ENCODE measurements at places on chromosomes 3 and 15.

GRCh38 chr15:65680544-65680943 is 58.8 kb downstream of the SLC24A1 start:
- no peak for DNase-seq

DNA sequence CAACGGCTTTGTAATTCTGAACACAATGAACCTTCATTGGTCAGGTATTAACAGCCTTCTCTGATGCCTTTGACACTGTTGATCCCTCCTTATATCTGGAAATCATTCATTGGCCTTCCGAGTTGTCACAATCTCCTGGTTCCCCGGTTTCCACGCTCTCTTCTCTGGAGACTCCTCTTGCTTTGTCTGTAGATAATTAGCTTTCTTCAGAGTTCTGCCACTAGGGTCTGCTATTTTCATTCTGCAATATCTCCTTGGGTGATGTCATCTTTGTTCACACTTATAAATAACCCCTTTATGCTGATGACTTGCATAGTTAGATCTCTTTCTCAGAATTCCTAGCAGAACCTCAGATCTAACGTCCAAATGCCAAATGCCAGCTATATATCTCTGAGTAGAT is 583.8 kb upstream of the ZNF717 start:
- DNase-seq: no peak

GRCh38 chr3:189841473-189842205 is 210.4 kb downstream of the TP63 start:
- no peak for DNase-seq

GRCh38 chr3:82236257-82236656 is 474.8 kb upstream of the GBE1 start:
- DNase-seq: no peak

DNA sequence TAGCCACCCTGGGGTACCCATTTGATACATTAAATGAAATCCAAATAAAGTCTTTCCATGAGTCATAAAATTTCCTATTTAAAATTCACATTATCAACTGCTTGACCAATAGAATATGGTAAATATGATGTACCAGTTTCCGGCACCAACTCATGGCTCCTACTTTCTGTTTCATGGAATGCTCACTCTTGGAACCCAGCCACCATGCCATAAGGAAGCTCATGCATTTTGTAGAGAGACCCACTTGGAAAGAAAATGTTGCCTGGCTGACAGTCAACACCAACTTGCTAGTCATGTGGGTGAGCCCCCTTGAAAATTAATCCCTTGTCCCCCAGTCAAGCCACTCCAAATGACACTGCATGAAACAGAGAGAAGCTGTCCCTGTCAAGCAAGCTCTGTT is 57.2 kb downstream of the WWTR1 start:
- no peak for DNase-seq

DNA sequence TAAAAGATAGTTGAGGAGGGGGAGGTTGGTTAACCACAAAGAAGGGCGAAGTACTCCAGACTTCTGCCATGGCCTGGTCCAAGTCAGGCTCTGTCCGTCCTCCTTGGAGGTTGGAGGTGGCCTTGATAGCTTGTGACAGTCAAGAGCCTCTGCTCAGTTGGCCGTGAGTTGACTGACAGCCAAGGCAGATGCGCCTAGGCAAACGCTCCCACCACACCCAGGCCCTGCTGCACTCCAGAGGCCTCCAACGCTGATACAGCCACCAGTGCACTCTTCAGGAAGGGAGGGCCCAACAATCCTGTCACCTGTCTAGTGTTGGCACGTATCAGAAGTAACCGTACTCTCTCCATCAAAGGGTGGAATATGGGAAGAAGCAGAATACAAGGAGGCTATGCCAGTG is 9.3 kb downstream of the RBPMS2 start:
- no peak for DNase-seq

DNA sequence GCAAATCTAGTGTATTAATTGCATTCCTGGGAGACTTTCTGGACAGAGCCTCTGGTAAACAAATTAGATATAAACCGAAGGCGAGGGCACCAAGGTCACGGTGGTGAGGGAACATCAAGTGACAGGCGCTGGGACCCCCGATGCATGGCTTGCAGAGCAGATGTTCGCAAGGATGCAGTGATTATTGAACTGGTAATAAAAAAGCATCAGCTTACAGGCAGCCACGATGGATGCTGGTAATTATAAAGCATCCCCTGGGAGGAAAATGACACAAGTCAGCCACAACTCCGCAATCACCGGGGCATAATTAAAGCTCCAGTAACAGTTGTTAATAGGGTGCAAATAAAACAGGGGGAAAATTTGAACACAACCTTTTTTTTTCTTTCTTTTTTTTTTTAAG is 231.1 kb upstream of the DPH6 start:
- DNase-seq: no peak

DNA sequence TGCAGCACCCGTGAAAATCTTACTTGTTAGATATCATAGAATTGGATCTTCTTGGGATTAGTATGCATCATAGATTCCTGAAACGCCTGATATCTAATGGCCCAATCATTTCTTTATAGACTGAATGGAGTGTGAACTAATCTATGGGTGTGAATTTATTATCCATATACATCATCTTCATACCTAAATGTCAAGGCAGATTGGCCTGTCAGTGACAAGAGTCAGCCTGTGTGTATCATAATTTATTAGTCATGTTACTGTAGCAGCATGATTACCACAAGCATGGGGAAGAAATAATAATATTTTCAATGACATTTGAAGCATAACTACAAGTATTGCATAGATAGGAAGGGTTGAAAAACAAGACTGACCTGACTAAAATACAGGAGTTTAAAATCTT is 235.8 kb downstream of the RAP2B start:
- DNase-seq: no peak

- DNase-seq: no peak
Measured at GRCh38 chr15:53716909-53717876, 42.3 kb downstream of the WDR72 start.

GRCh38 chr15:71471347-71471746 is 339.0 kb upstream of the NR2E3 start:
- no peak for DNase-seq

GRCh38 chr3:20054549-20054987 is 14.3 kb downstream of the KAT2B start:
- no peak for DNase-seq

DNA sequence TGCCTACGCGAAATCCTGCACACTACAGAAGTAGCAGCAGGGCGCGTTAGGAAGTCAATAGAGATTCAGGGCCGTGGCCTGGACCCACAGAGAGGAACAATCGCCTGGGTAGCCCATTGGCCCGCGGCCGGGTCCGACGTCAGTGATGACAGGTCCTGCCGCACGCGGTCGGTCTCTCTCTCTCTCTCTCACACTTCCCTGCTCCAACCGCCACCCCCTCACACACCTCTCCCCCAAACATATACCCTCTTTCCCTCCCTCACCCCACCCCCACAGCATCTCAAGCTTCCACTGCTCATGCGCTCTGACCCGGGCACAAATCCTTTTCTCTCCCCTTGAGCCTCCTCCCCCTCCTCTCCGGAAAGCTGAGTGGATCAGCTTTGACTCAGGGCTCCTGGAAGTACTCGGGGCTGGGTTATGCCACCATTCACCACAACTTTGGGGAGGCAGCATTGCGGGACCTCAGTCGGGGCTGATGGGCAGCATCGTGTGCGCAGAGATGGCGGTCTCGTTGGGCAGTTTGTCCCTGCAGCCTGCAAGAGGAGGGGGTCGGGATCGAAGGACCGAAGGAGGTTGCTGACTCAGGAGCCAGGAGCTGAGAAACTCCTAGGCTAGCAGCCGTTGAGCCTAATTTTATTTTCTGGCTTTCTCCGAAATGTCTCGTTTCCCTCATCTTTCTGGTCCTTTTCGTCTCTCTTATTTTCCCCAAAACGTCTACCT is 9.0 kb downstream of the ZIC4 start:
- no peak for DNase-seq

- DNase-seq: peak; percentile 49
Measured at GRCh38 chr3:186996356-186996755, 66.0 kb downstream of the ST6GAL1 start.

GRCh38 chr3:45987368-45988291 is 8.0 kb downstream of the FYCO1 start:
- no peak for DNase-seq
